ENCODE measurements at places on chromosomes 11 and 22.

DNA sequence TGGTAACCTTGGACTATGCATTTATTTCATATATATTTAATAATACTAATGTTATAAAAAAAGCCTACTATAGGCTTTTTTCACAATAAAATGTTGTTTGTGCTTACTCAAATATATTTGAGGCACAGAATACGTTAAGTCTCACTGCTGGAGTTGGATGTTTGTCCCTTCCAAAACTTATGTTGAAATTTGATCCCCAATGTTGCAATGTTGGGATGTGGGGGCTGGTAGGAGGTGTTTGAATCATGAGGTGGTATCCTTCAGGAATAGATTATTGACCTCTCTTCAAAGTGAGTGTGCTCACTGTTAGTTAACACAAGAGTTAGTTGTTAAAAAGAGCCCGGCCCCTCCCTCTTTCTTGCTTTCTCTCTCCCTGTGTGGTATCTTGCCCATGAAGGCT lies 1295.9 kb downstream of the JRKL start:
- DNase-seq: no peak

- DNase-seq: no peak
Measured at GRCh38 chr11:40882301-40882700, 577.2 kb downstream of the LRRC4C start.

DNA sequence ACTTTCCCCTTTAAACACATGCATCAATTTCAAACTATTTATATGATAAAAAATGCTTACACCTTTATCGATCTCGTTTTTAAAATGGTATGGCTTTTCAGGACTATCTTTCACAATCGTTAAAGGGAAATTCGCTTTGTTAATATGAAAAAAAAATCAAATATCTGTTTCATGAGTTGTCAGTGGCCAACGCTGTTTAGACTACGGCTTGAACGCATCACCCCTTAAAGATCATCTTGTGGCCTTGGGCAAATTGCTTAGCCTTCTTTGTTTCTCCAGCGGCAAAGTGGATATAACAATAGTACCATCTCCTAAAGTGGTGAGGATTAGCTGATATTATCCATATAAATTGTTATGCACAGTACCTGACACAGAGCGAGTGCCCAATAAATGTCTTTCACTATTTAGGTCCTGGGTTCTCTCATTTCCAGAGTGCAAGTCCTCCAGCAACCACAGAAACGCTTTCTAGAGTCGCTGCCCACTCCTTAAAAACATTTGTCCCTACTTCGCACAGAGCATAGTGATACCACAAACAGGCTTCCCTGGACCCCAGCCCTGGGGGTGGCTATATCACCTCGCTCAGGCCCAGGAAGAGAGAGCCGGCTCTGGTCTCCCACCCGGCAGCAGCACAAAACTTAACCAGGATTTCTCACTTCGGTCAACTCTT lies 904 bp downstream of the SLC35F2 start:
- DNase-seq: peak; percentile 73

DNA sequence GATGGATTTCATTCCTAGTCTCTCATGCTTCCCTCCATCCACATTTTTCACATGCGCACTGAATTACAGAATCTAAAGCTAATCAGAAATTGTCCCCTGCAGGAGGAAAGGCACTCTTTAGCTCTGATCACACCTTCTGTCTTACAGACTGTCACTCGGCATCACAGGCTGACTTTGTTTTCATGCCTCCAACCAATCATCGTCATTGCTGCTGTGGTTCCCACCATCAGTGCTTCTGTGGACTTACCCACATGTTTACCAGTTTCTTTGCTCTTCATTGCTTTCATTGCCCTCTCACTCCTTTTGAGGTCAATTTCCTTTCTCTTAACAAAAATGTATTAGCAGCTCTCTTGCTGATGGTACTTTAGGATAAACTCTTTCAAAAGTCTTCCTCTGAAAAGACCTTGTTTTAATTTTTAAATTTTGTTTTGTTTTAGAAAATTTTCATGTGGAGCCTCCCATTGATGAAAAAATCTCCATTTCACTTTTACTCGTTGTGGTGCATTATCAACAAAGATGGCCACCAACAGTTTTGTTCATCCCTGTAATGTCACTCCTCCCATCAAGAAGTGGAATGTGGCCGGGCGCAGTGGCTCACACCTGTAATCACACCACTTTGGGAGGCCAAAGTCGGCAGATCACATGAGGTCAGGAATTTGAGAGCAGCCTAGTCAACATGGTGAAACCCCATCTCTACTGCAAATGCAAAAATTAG lies 20.2 kb upstream of the TREH start:
- no peak for DNase-seq

DNA sequence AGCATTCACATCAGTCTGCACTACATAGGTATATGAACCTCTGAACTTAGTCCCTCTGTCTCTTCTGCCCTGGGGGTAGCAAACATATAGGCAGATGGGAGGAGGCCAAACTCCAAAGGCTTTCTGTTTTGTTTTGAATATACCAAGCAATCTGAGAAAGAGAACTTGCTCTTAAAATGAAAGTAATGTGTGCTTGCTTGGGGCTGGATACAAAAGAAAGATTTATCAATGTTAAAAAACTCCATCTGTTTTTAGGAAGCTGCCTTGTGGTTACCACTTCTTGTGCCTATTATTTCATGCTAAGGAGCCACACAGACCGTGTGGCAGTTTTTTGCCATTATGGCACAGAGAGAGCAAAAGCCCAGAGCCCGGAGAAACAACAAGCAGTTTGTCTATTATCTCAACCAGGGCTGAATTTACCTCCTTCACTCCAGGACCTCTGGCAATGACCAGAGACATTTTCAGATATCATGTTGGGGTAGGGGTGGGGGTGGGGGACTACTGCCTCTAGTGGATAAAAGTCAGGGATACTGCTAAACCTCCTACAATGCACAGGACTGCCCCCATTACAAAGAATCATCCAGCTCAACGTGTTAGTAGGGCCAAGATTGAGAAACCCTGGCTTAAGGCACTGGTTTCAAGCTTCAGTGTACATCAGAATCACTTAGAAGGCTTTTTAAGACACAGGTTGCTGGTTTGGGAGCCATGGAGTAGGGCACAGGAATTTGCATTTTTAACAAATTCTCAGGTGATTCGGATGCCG lies 124.2 kb downstream of the APIP start:
- DNase-seq: no peak

DNA sequence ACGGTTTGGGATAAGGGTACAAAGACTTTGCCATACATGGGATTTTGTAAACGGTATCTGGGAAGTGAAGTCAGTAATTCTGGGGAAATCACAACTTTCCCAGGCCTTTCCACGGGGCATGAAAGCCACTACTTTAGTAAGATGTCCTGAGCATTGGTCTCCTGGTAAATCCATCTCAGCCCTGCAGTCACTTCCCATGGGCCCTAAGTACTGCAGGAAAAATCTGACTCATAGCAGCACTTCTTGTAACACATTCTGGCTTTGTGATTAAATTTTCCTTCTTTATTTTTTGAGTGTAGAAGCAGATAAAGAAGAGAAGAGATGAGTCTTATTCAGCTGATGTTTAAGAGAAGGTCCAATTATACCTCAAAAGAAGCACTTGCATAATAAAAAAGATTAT lies 67.6 kb downstream of the BLID start:
- DNase-seq: no peak

- peak; percentile 69 for DNase-seq
Measured at GRCh38 chr11:34640050-34640923, 19.4 kb downstream of the EHF start.

GRCh38 chr11:128048121-128048520 lies 539.2 kb downstream of the ETS1 start:
- DNase-seq: no peak

DNA sequence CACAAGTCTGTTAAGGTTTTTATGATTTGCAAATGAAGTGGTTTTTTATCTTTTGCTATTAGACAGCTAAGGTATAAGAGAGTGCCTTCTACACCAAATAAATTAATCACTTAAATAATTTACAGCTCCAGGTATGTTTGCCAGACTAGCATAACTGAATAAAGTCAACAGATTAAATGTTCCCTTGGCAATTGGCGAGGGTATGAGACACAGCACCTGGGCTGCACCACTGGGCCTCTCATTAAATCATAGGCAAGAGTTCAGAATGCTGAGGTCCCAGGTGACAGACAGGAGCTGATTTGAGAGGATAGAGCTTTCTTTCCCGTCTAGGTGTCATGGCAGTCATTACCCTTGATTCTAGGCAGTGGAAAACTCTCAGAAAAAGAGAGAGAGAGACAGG lies 62.6 kb upstream of the WT1 start:
- DNase-seq: no peak

DNA sequence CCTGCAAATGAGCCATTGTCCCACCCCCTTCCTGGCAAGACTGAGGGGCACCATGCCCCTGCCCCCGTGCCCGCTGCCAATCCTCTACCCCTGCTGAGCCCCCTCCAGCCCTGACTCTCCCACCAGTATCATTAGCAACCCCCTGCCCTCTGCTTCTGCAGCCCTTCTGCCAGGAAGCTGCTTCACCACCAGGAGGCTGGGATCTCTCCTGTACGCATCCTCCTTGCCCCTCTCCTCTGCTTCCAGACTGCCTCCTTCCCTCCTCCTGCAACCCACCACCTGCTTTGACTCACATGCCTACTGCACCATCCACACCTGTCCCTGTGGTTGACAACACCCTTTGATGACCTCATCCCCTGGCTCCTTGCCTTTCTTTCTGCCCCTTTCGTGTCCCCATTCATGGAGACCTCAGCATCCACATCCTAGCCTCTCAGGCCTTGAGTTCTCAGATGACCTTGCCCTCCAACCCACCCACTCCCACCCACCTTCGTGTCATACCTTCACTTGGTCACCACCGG lies 13.4 kb upstream of the PNPLA3 start:
- no peak for DNase-seq

DNA sequence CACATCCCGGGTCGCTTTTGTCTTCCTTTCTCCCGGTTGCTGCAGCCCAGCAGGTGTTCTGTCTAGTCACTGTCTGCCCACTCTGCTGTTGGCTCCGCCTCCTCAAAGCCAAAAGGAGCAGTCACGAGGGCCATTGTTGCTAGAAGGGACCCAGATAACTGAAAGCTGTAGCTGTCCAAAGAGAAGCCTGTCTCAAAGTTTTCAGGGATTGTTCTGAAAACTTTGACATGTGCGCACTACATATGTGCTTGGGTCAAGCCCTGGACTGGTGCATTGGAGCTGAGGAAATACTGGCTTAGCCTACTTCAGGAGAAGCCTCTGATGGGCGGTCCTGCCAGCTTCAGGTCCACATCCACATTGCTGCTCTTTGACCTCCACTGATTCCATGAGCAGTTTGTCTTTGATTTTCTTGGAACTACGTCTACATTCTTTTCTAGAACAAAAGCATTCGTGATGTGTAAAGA lies 8.8 kb upstream of the OR2AT4 start:
- DNase-seq: no peak

DNA sequence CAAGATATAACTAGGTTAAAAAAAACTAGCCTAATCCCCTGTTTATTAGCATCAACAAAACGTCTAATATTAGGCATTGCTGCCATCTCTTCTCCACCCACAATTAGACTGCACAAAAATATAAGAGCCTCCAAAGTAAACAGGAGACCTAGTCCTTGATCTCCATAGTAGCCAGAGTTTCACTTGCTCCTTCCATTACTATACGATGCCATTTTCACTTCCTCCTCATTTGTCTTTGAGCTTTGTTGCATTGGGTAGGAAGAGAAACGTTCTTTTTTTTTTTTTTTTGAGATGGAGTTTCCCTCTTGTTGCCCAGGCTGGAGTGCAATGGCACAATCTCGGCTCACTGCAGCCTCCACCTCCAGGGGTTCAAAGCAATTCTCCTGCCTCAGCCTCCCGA lies 42.3 kb upstream of the RDX start:
- peak; percentile 16 for DNase-seq

GRCh38 chr11:15988693-15989231 lies 367.6 kb downstream of the SOX6 start:
- DNase-seq: no peak

DNA sequence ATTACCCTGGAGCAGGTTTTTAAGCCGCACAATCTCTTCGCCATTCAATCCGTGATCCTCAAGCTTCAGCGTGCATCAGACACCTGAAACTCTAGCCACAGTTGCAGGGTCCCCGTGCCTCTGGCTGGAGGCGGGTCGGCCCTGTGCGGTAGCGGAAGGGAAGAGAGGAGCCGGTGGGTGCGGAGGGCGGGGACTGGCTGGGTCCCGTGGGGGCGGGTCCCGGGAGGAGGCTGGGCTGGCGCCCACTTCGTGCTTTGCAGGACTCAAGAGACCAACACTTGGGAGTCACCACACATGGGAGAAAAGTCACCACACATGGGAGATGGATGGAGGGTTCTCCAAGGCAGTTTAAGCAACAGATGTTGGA lies 772 bp downstream of the C22orf15 start:
- DNase-seq: no peak

- DNase-seq: no peak
Measured at GRCh38 chr11:68798221-68798813, 43.4 kb downstream of the CPT1A start.

DNA sequence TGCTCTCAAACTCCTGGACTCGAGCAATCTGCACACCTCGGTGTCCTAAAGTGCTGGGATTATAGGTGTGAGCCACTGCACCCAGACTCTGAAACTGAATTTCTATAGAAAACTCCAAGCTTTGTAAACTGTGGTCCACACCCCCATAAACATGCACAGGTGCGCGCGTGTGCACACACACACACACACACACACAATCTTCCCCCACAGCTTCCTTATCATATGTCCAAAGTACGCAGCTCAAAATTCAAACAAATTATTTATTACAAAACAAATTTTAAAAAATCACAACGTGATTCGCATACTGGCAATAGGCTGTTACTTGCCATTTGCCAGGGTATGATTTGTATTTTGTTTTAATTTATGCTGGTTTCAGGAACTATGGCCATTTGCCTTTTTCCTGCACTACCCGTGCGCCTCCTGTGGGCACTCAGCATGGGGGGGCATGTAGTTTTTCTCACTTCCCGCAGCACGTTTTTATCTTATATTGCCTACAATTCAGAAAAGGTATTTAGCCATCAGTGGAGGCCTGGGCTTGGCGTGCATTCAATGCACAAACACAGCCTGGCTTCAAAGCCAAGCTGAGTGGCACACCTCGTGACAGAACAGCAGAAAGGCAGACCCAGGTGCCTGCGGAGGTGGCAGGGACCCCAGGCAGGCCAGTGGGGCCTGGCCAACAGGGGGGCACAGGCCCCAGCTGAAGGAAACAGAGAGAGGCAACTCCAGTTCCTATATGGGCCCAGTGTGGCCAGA lies 10.8 kb upstream of the SNX32 start:
- DNase-seq: no peak

- DNase-seq: no peak
Measured at GRCh38 chr11:86812981-86813380, 12.6 kb downstream of the PRSS23 start.

GRCh38 chr11:119863851-119864601 lies 135.0 kb upstream of the NECTIN1 start:
- DNase-seq: peak; percentile 93

DNA sequence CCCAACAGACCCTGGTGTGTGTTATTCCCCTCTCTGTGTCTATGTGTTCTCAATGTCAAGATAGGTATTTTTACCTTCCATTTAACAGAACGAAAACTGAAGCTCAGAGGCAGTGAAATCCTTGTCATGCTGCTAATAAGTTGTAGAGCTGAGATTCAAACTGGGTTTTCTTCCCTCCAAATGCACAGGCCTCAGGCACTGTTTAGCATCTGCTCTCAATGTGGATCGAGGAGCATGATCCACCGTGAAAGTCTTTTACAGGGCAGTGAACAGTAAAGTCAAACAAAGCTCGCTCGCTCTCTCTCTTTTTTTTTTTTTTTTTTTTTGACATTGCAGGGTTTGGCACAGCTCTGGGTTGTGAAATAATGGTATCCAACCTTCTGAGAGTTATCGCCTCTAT lies 401.0 kb upstream of the SYN3 start:
- no peak for DNase-seq

GRCh38 chr11:36306888-36307287 lies 10.8 kb downstream of the PRR5L start:
- DNase-seq: no peak

Data from DMS79 treated with DMSO at 0.1 percent for 48 hours (cell line).